ENCODE measurements at places on chromosomes 3 and 15.

- DNase-seq, result no peak
These were observed 30.1 kb downstream of the SST start for GRCh38 chr3:187639927-187640568.

- no peak for DNase-seq
These were observed 25.5 kb downstream of the TMEM41A start for GRCh38 chr3:185473290-185473815.

DNA sequence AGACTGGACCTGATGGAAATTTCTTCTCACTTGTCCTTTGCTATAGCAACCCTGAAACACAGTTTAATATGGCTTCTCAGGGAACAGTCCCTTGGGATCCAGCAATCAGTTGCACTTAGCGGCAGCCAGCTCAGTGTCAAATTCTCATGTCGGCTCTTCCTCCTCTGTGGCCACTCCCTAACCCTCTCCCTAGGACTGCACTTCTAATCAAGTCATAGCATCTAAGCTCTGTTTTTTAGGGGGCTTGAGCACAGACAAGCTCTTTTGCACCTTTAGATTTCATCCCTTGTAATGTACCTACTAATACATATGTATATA lies 250.5 kb upstream of the TLE3 start:
- DNase-seq, result no peak

DNA sequence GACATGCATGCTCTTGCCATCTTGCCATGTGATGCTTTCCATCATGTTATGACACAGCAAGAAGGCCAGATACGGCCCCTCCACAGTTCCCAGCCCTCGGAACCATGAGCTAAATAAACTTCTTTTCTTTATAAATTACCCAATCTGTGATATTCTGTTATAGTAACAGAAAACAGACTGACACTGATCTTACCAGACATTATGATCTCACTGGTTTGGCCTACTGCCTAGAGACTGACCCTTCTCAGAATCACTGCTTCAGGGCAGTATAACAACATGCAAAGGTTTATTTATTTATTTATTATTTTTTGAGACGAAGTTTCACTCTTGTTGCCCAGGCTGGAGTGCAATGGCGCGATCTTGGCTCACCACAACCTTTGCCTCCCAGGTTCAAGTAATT lies 14.0 kb downstream of the ZNF619 start:
- DNase-seq, result no peak

- no peak for DNase-seq
These were observed 346.6 kb upstream of the DCBLD2 start for GRCh38 chr3:99248130-99248529.

- no peak for DNase-seq
These were observed 60.7 kb upstream of the HEG1 start for GRCh38 chr3:125116311-125117080.

GRCh38 chr3:56823421-56823926 lies 21.7 kb upstream of the ARHGEF3 start:
- no peak for DNase-seq

DNA sequence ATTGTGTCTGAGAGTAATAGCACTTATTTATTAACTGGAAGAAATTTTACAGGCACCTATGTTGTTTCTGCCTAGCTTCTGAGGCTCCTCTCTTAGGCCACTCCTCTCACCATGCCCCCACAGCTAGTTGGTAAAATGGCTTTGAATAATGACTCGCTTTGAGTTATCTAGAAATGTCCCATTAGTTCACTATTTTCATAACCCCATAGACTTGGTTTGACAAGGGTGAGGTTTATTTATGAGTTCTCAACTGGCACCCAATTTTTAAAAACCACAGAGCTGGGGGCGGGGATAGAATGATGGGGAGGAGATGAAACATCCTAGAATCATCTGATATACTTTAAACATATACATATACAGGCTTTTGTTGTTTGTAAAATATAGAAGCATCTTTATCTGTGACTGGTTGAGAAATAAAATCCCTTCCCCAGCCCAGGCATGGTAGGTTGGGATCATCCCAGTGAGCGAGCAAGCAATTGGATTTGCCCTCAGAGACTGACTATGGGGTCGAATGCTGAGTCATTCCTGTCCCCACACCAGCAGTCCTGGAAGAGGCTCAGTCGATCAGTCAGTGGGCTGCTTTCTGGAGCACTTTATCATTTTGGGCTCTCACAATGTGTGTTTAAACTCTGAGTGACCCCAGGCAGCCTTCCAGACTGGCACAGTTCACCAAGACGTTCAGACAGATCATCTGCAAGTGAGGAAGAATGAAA lies 60.2 kb upstream of the TSEN2 start:
- DNase-seq, result no peak

DNA sequence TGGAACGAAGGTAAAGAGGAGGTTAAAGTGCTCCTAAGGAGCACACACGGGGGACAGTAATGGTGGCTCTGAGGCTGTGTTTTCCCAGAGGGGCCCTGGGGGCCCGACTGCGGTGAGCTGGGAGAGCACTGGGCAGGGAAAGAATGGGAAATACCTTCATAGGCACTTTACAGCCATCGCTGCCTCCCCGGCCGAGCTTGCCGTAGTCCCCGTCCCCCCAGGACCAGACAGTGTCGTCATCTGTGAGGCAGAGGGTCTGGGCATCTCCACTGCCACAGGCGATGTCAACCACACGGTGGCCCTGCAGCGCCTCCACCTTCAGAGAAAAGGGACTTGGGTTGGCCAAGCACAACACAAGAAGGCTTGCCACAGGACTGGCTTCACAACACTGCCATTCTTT lies 32.8 kb upstream of the OCA2 start:
- DNase-seq, result no peak
